ENCODE measurements at places on chromosomes 4 and X. TPM values are rescaled to one million over a fixed set of nuclear protein-coding genes. Genes with fewer than 3 reads are reported as not detected.

CXCR3 gene
- not detected for total RNA-seq

ELF4 gene
- total RNA-seq, result 10.5 TPM

GAGE12F gene
- total RNA-seq, result not detected

SLC9A7 gene
- 8.8 TPM for total RNA-seq

ALB gene
- total RNA-seq, result not detected

PFKFB1 gene
- total RNA-seq, result 0.35 TPM
